NCI-H510A (cell line): ENCODE measurements at places on chromosomes 12 and 14.

GRCh38 chr14:105073720-105074600, 8.7 kb upstream of the GPR132 start:
- DNase-seq = no peak

DNA sequence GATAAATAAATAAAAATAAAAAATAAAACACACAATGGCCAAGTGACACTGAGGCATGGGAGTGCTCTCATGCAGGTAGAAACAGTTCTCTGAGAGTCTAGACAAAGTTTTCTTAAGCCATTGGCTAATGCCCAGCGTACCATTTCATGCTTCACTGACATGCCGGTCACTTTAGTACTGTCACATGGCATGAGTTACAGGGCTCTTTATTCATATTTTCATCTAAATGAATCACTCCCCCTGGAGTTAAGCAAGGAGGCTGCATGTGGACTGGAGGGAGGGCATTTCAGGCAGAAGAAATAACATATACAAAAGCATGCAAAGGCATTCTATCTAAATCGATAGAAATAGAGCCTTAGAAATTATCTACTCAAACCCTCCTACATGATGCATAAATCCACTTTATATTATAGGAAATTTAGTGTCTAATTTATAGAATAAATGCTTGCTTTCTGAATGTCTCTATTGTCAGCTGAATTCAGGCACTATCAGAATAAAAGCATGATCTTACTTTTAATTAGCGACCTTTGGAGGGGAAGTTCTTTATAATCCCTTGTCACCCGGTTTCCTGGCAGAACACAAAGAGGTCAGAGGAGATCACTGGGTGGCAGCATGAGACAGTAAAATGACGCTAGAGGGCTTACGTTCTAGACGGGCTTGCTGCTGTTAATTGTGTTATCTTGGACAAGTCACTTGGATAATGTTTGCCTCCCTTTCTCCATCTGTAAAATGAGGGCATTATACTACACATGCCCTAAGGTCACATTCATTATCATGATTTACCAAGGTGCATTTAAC, 17.5 kb downstream of the DYRK4 start:
- DNase-seq = no peak

GRCh38 chr14:82655770-82656169, 1122.1 kb upstream of the SEL1L start:
- no peak for DNase-seq

DNA sequence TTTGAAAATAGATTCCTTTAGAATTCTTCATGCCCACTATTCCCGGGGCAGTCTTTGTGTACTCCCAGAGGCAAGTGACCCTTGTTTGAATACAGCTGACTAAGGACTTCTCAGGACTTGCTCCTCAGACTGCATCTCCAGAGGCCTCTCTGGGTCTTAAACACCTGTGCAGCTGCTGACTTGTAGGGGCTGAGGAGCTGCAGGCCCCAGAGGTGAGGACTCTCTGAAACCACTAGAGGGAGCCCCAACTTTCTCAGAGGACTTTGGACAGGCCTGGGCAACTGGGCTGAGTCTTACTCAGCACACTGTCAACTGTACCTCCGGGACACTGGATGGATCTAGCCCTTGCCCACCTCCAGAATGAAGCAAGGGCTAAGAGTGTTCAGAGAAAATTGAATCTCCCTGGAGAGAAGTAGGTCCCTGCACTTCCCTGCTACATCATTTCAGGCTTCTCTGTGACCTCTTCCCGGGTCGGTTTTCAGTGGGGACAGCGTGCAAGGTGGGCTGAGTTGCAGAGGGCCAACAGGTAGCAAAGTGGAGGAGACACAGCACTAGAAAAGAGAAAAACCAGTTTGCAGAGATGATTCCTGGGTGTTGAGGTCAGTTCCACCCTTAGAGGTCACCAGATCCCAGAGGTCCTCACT, 164.6 kb downstream of the TMEM117 start:
- no peak for DNase-seq
